Stimulated activated CD4-positive, alpha-beta T cell treated with anti-CD3 and anti-CD28 coated beads, Interleukin-2, amount 100 ng/mL, for 24 hours (primary cell): ENCODE measurements at places on chromosomes 1 and 21.

- no peak for DNase-seq
Observed at GRCh38 chr1:230215031-230215430, 148.0 kb downstream of the GALNT2 start.

DNA sequence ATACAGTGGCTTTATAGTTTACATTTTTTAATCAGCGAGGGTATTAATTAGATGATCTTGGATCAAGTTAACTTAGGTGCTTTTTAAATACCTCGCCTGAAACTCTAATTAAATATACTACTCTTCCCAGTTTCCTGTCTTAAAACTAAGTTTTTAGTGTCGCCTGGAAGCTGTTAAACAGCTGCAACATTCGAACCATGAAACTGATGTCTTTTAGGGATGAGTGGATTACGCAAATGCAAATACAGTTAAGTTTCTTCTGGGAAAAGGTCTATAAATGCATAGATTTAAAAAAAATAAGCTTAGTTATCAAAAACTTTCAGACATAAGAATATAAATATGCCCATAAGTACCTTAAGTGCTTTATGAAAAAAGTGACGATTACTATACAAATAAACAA lies 228.3 kb downstream of the PTPRC start:
- DNase-seq: no peak

GRCh38 chr1:91876781-91877573 lies 9.0 kb downstream of the TGFBR3 start:
- no peak for DNase-seq

GRCh38 chr21:42547001-42547905 lies 33.6 kb downstream of the SLC37A1 start:
- DNase-seq: no peak

GRCh38 chr1:117610036-117610435 lies 4.2 kb downstream of the TENT5C start:
- DNase-seq: no peak

- DNase-seq: no peak
Observed at GRCh38 chr1:61448914-61449313, 276.0 kb downstream of the TM2D1 start.

GRCh38 chr21:43974791-43975468 lies 37.2 kb upstream of the TRAPPC10 start:
- no peak for DNase-seq

DNA sequence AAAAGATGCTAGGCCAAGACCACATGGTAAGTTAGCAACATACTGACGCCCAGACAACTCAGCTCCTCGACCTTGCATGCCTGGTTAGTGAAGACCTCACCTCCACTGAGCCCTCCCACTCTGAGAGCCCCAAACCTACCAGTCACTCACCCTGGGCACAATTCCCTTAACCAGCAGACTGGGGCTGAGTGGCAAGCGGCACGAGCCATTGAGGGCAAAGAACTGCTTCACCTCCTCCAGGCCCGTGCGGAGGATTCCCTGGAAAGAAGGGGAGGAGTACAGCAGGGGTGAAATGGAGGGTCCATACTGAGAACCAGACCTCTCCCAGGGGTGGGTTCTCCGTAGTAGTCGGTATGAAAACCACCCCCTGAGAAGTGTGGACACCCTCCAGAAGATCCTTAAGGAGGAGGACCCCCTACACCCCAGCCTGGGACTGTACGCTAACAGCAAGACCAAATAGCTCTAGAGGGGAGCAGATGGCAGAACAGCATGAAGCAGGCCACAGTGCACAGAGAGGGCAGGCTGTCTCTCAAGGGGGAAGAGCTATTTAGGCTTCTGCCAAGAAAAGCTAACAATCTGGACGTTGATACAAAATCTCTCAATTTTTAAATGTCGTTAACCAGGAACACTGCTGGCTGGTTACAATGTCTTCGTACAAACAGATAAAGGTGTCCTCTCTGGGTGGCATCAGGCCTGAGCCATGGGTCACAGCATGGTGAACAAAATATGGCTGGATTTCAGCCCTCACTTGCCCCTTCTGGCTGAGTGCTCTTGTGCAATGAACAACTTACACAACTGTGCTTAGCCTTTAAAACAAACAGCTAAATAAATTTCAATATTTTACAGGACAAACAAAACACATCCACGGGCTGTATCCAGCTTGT lies 31.0 kb upstream of the PPP1R15B start:
- DNase-seq: no peak

DNA sequence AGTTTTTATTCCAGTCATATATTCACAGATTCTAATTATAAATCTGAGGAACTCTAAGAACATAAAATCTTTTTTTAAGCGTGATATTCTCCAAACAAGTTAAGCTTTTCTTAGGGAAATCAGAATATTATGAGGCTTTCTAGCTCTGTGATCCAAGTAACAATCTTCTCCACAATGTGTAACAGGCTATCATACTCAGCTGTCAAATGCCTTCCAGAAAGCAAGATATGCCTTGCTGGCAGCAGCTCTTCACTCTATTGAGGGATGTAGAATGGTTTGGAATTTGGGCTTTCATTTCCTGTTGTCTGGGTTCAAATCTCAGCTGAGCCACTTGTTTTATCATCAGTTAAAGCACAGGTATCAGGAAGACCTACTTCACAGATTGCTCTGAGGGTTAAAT lies 446.5 kb downstream of the PTBP2 start:
- no peak for DNase-seq

- DNase-seq: no peak
Observed at GRCh38 chr1:211377539-211378450, 51.2 kb downstream of the TRAF5 start.

DNA sequence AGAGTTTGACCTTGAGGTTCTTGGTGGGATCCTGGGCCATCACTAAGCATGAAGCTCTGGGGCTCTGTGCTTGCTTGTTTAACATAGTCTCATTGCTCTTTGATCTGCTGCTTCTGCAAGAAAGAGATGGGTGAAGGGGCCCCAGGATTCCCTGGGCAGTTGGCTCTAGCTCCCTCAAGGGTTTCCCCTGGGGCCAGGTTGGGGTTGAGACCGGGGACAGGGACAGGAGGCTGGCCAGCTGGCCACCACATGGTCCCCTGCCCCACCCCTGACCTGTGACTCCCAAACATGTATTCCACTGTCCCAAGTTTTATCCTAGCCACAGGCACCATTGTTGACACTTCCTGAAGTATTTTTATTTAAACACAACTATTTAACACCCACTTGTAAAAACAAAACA lies 69.5 kb downstream of the FHAD1 start:
- no peak for DNase-seq

GRCh38 chr1:222096883-222097282 lies 355.0 kb upstream of the DUSP10 start:
- no peak for DNase-seq

DNA sequence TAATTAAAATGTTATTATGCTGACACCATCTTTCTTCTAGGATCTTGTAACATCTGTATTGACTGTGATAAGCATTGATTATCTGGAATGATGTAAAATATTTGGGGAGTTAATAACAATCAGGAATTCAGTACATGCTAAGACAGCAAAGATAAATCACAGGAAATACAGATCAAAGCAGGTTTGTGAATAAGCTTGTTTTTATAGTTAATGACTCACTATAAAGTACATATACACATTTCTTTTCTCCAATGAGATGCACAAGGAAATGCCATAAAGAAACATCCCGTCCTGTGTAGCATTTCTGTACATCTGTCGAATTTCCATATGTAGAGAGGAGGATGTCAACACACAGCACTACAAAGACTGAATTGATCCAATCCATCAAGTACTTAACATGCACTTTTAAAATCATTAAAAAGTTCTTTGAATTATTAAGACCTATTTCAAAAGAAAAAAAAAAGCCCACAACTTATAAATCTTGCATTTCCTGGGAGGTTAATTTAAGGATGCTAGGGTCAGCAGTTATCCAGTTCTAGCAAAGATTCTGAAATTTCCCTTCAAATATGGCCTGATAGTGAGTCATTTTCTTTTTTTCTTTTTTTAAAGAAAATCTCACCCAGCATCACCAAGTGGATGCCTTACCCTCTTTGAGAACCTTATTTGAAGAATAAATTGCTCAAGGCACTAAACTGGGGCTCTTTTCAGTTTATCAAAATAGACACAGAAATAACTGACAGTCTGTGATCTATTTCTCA lies 243.2 kb upstream of the NR5A2 start:
- DNase-seq: no peak

- DNase-seq: no peak
Observed at GRCh38 chr21:19864476-19864875, 1133.7 kb upstream of the NCAM2 start.

- no peak for DNase-seq
Observed at GRCh38 chr21:37987668-37988067, 71.4 kb upstream of the KCNJ6 start.
